Activated CD8-positive, alpha-beta T cell treated with anti-CD3 and anti-CD28 coated beads for 36 hours (primary cell): ENCODE measurements at places on chromosomes 13 and 19. TPM values are rescaled to one million over a fixed set of nuclear protein-coding genes. Genes with fewer than 3 reads are reported as not detected.

DNA sequence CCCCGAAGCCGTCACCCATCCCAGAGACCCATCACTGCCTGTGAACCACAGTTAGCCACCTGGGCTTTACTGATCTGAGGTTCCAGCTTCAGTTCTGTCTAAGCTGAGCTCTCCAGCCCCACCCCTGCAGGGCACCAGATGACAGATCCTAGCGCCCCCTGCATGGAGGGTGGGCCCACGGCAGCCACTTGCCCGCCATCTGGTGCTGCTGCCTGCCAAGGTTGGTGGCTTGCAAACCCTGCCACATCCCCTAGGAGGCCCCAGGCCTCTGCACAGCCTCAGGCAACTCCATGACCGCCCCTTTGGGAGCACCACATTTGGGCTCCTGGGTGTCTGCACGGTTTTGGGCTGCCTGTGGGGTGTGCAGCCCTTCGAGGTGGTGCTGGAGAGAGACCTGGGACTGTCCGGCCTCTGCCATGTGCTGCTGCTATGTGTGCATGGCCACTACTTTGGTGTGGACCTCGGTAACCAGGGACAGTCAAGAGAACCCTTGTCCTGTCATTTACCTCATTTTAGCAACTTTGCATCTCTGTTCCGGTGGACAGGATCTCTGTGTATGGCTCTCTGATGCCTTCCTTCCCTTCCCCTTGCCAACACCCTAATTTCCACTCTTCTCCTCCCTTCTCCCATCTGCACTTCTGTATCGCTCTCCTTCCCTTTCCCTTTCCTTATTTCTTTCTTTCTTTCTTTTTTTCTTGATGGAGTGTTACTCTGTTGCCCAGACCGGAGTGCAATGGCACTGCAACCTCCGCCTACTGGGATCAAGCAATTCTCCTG, 17.4 kb upstream of the SDHAF1 start:
- peak; percentile 71 for DNase-seq
- no peaks in the 10 kb centered on the region for H3K4me1 ChIP-seq
- H3K27me3 ChIP-seq: peaks cover 15% of the 10 kb centered on the region
- no peak overlapping the region for H3K27ac ChIP-seq
- no peaks in the 10 kb centered on the region for H3K36me3 ChIP-seq

GRCh38 chr13:65932587-65933239, 1297.4 kb downstream of the PCDH9 start:
- no peak overlapping the region for H3K4me3 ChIP-seq
- H3K27me3 ChIP-seq: no peaks in the 10 kb centered on the region
- H3K4me1 ChIP-seq: no peaks in the 10 kb centered on the region
- H3K27ac ChIP-seq: no peak overlapping the region
- no peaks in the 10 kb centered on the region for H3K36me3 ChIP-seq
- DNase-seq: no peak

- H3K27me3 ChIP-seq: no peaks in the 10 kb centered on the region
- no peak overlapping the region for H3K4me3 ChIP-seq
- H3K4me1 ChIP-seq: no peaks in the 10 kb centered on the region
- H3K36me3 ChIP-seq: no peaks in the 10 kb centered on the region
Measured at GRCh38 chr19:53696951-53697350, 65.2 kb downstream of the DPRX start.

DNA sequence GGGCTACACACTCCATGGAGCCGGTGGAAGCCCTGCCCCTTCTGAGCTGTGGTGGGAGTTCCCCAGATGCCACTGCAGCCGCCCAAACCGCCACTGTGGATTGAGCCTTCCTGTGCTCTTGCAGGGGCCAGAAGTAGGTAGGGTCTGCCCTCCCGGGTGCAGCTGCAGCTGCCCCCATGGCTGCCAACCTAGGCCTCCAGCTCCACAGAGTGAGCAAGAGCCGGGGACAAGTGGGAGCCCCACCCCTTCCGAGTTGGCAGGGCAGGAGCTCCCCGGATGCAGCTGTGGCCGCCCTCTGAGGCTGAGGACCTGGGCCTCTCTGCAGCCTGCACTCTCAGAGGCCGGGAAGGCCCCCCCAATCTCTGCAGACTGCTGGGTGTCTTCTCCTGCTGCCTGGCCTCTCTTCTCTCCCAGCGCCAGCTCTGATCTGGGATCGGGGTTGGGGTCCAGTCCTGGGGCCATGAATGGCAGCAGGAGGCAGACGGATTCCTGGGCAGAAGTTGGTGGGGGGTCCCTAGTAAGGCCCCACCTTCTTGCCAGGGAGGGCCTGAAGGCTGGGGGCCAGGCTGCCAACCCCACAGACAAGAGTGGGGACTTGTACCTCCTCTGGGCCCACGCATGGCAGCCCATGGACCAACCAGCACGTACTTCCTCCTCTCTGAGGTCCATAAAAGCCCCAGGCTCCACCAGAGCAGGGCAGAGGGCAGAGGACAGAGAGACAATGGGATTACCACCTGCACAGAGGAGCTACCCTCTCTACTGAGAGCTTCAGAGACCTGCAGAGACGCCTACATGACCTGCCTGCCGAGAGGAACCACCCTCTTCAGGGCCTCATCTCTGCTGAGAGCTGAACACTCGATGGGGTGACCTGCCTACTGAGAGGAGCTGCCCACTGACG, 28.9 kb downstream of the AP2S1 start:
- H3K27ac ChIP-seq: peak overlapping the region; percentile 74
- no peaks in the 10 kb centered on the region for H3K27me3 ChIP-seq
- DNase-seq: peak; percentile 80
- no peaks in the 10 kb centered on the region for H3K36me3 ChIP-seq

- peak overlapping the region; percentile 71 for H3K27ac ChIP-seq
- DNase-seq: peak; percentile 73
- peaks cover 3% of the 10 kb centered on the region for H3K36me3 ChIP-seq
- H3K4me1 ChIP-seq: peaks cover 40% of the 10 kb centered on the region
- H3K4me3 ChIP-seq: peak overlapping the region; percentile 70
Measured at GRCh38 chr19:50817941-50818858, 5.4 kb downstream of the KLK1 start.

The CALR gene
- total RNA-seq: 563 TPM

DNA sequence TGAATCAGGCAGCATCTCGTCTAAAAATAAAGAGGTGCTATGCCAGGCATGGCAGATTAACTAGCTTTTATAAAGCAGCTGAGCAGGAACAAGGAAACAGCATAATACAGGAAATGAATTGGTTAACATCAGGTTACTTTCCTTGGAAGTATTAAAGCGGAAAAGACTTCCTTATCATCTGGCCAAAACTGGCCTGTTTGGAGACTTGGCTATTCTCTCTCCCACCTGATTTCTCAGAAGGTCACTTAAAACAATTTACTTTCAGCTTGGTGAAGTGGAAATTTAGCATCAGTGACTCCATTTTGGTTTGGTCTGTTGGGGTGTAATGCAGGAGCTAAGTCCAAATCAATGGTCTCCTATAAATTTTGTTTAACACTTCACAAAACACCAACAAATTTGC, 191.6 kb downstream of the NUFIP1 start:
- no peak overlapping the region for H3K27ac ChIP-seq
- H3K36me3 ChIP-seq: no peaks in the 10 kb centered on the region
- H3K27me3 ChIP-seq: no peaks in the 10 kb centered on the region
- H3K4me1 ChIP-seq: peaks cover 2% of the 10 kb centered on the region
- no peak overlapping the region for H3K4me3 ChIP-seq

The CFD gene
- total RNA-seq: 0.60 TPM

The TMEM259 gene
- total RNA-seq: 115 TPM
